ENCODE measurements at places on chromosomes 5 and 9. TPM values are rescaled to one million over a fixed set of nuclear protein-coding genes. Genes with fewer than 3 reads are reported as not detected.

- no peak for DNase-seq
Measured at GRCh38 chr9:91077624-91078368, 276.2 kb downstream of the SYK start.

The PCYOX1L gene
- total RNA-seq, result 3.9 TPM

DNA sequence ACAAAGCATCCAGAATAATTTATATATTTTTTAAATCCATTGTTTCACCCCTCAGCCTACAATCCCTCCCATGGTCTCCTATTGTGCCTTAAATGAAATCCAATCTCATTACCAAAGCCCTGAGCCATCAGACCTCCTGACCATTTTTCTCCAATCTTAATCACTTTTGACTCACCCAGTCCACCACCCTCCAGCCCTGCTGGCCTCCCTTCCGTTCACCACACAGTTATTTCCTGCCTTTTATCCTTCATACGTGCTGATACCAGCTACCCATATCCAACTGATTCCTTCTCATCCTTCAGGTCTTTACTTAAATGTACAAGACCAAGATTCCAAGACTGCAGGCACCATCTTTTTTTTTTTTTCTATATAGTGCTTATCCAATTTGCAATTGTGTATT is 1026.7 kb upstream of the DMAC1 start:
- DNase-seq, result no peak

DNA sequence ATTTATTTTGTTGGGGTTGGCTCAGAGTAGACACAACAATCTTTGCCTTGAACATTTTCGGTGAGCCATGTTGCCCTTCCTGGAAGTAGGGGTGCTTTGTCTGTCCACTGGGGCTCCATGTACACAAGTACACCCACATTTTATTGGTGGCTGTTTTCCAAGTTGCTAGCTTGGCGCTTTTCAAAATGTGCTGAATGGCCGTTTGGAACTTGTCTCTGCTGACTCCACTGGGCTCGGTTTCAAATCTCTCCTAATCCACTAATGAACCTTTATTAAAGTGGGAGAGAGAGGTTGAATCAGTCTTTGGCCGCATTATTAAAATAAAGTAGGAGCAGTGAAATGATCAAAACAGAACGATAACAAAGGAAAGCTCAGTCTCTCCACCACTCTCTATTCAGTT is 64.6 kb upstream of the TAF11L2 start:
- no peak for DNase-seq

DNA sequence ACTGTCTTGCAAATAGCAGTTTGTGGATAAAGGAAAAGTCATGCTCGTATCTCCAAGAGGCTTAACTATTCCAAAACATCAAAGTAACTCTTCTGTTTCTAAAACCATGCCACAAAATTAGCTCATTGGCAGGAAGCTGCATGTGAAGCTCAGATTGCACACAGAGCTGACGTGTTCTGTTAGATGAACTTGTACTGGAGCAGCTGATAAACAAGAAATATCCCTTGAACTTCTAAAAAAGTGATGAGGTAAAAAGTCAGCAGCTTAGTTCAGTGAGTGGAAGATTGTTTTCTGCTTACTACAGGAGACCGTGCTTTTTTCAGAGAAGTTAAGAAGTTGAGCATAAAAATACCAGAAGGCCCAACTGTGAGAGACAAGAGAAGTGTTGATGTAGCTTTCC is 113.2 kb downstream of the SLC12A2 start:
- DNase-seq, result no peak

DNA sequence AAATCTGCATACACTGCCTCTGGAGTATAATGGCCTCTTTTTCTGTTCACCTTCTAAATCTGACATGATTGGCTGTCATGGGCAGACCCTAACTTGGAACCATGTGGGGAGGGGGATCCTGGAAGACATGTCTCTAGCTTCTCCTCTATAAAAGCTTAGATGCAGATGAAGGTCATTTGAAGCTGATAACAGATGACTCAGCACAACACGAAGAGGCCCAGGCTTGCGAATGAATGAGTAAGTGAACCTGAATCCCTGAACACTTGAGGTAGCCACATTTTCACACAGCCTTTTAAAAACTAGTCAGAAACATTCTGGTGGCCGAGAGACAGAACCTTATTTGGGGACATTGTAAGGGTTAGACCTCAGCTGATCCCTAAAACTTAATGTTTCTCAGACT is 282.6 kb downstream of the ELAVL2 start:
- DNase-seq, result no peak

- DNase-seq, result no peak
Measured at GRCh38 chr9:99231711-99232110, 9.6 kb downstream of the SEC61B start.

DNA sequence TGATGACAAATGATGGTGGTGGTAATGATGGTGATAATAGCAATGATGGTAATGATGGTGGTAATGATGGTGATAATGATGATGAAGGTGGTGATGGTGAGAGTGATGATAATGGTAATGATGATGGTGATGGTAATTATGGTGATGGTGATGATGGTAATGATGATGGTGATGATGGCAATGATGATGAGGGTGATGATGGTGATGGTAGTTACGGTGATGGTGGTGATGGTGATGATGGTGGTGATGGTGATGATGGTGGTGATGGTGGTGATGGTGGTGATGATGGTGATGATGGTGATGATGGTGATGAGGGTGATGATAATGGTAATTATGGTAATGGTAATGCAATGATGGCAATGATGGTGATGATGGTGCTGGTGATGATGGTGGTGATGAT is 91.1 kb downstream of the DAP start:
- DNase-seq, result no peak

DNA sequence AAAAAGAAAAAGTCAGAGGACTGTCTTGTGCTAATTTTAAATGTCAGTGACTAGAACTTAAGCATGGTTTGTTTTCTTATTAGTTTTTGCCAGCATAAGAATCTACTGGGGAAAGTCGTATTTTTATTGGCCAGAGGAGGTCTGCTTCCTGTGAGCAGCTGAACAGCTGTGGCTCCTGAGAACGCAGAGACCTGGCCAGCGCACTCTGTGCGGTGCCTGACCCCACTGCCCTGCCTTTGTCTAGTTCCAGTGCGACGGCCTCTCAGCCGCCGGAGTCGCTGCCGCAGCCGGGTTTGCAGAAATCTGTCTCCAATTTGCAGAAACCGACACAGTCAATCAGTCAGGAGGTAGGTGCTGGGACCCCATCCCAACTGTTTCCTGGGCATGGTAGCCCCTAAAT is 42.5 kb downstream of the PRRC2B start:
- no peak for DNase-seq

DNA sequence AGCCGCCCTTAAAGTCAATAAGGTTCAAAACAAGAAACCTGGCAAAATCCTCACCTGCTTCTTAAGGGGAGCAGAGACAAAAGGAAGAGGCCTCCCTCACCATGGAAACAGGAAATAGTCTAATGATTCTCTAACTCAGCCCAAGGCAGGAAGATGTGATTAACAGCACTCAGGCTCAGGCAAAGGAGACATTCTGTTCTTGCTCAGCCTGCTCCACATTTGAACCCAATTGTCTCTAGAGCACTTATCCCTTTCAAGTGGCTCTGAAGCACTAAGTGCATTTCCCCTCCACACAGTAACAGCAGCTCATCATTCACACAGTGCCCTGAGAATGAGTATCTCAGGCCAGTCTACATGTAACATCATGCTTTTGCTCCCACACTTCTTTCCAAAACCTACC is 72.3 kb downstream of the NIPSNAP3B start:
- DNase-seq, result no peak

The TMEM215 gene
- total RNA-seq, result not detected

DNA sequence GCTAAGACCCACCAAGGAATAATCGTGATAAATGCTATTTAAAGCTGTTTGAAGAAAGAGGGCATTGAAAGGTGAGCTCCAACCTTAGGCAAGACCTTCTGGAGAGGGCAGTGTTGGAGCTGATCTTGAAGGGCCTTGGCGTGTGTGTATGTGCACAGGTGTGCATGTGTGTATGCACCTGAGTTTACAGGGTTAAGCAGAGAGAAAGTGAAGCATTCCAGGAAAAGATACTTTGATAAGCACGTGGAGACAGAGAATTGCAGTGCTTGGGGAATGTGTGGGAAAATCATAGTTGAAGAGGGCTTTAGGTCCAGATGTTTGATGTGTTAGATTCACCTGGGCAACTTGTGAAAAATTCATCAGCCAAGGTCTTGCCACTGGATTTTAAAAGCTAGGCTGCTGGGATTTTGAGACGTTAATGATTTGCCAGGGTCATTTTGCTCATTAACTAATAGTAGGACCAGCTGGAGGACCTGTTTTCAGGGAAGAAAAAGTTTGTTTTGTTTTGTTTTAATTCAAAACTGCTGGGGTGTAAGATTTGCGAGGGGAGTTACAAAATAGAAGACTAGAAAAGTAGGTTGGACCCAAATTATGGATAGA is 78.3 kb upstream of the ANKRD55 start:
- no peak for DNase-seq

DNA sequence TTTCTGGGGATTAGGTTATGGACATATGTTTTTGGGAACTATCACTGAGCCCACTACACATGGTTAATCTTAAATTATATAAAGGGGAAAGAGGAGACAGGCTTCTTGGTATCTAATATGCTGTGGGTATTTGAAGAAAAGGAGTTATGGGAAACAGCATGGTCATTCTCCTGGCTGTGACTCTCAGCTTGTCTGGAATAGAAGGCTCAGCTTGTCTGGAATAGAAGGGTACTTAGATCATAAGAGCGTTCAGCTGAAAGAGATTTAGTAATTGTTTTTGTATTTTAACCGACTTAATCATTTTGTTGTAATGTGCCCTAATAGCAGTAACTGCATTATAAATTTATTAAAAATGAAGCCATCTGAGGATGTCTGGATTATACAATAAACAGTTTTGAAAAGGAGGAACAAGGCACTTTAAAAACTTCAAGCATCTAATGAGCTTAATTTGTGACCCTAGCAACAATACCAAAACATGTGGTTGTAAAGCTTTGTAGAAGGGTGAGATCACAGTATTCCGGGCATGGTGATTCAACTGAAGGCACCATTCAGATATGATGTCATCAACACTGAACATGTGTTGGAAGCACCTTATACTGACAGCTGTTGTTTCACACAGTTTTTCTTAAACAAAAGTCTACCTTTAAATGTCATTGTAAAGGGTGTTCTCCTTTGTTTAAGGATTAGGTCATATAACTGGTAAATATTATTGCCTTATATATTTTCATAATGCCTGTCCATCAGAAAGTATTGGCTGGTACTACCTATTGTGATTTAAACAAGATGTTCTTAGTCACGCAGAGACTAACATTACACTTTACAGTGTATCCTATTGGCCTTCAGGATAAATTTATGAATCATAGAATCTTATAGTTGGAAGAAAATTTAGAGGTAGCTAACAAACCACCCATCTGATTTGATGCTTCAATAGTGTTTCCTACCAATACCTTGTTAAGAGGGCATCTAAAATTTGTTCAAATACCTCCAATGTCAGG is 2174.1 kb upstream of the WWC1 start:
- no peak for DNase-seq

- DNase-seq, result no peak
Measured at GRCh38 chr5:107557051-107557658, 113.6 kb downstream of the EFNA5 start.

The WDR31 gene
- total RNA-seq, result 3.6 TPM

The SERF1A gene
- 1.8 TPM for total RNA-seq

The FOXD4 gene
- 0.24 TPM for total RNA-seq

DNA sequence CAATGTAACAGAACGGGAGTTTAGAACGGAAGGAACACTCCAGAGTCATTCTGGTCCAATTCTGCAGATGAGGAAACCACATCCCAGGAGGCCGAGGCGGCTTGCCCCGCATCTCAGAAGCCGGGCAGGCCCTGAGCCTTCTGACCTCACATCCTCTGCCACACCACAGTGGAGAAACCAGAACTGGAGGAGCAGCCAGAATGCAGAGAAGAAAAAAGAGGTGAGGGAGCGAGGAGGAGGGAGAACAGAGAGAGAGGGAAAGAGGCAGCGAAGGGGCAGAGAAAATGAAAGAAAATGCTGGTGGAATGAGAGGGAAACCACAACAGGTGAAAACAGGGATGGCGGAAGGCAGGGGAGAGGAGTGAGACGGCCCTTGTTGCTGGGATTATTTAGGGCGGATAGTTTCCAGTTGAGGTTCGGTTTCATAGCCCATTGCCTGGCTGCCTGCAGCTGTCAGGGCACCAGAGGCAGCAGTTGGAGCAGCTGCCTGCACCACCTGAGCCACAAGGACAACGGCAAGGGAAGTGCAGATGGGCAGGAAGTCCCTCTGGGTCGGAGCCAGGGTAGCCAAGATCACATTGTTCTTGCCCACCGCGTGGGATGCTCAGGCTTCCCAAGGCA is at the start of gene HMHB1:
Gene HMHB1 (plus strand): TSS at position 77 of the 621 bp plus-strand sequence.
- no peak for DNase-seq

DNA sequence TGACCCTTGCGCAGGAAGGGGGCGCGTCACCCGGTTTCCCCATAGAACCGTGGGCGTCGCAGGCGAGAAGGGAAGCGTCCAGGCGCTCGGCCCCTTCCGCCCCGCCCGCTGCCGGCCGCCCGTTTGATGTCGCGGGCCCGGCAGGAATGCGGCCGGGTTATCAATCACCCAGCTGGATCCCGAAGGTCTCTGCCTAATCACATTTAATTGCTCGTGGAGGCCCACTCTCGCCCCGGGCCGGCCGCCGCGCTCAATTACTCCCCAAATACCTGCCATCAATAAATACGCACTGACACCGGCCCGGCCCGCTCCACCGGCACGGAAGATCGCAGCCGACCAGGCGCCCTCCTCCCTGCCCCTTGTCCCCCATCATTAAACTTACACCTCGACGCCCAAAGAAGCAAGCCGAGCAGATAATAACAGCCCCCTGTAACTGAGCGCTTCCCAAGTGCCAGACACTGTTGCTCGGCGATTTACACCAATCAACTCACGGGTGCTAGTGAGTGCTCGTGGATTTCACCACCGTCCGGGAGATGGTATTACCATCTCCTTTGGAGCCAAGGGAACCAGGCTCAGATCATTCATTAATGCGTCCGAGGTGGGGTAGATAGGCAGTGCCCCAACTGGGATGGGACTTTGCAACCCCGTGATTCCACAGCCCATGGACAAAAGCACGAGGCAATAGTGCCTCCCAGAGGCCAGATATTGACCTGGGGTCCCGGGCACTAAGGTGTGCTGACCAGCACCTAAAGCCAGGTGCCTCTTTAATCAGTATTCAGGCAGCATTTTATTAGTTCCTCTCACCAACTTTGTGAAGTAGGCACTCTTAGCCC is 11.3 kb downstream of the MSX2 start:
- peak; percentile 20 for DNase-seq

Measured in left colon (tissue), 2 donors.